ENCODE measurements at places on chromosomes 3 and 15.

DNA sequence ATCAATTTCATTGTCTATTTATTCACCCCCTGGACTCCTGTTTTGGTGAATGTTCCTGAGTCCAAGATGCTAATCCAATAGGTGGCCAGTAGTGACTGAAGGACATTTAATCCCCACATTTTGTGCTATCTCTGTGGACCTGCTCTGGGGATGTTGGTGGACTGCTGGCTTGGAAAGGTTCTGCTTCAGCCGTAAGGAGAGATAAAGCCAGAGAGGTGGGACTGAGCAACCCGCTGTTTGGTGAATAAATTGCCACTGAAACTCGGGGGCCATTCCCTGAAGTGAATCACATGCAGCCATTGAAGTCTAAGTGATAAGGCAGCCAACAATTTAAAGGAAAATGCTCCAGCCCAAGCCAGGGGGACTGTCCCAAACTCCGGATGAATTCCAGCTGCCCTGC lies 1.6 kb upstream of the ABHD6 start:
- DNase-seq: no peak

- DNase-seq: no peak
Observed at GRCh38 chr3:160012108-160012507, 23.5 kb downstream of the IL12A start.

GRCh38 chr3:192841428-192841827 lies 76.2 kb downstream of the MB21D2 start:
- no peak for DNase-seq

GRCh38 chr15:49495993-49496753 lies 73.1 kb downstream of the FGF7 start:
- DNase-seq: no peak

GRCh38 chr3:110620118-110620517 lies 451.5 kb upstream of the NECTIN3 start:
- no peak for DNase-seq

GRCh38 chr15:39581242-39581792 lies 438 bp downstream of the THBS1 start:
- no peak for DNase-seq

DNA sequence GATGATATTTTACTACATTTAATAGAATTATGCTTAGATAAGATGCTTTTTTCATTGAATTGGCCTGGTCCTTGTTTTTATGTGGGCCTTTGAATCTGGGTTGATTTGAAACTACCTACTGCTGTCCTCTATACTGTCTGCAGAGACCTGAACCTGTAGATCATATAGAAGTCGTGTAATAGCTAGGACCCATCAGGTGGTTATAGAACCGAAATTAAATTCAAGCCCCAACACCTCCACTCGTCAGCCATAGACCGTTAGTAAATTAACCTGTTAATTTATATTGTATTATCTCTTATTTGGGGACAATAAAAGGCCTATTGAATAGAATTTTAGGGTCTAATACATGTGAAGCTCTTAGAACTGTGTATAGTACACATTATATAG lies 108.4 kb downstream of the MBNL1 start:
- DNase-seq: no peak

DNA sequence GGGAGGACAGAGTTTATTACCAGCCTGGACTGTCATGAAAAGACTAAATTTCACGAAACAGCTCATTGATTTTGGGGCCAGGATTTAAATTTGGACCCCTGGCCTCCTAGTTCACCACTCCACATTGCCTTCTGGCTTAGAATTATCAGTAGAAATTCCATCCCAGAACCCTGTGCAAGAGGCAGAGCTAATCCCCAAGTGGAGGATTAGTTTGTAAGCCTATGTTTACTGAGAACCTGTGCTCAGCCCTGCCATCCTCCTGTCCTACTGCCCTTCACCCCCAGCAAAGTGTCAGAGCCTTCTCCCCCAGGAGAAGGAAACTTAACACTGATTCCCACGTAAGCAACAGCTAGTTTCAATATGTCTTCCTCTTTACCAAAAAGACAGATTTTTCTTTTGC lies 99.4 kb downstream of the SST start:
- no peak for DNase-seq
